ENCODE measurements at places on chromosomes 7 and 10.

DNA sequence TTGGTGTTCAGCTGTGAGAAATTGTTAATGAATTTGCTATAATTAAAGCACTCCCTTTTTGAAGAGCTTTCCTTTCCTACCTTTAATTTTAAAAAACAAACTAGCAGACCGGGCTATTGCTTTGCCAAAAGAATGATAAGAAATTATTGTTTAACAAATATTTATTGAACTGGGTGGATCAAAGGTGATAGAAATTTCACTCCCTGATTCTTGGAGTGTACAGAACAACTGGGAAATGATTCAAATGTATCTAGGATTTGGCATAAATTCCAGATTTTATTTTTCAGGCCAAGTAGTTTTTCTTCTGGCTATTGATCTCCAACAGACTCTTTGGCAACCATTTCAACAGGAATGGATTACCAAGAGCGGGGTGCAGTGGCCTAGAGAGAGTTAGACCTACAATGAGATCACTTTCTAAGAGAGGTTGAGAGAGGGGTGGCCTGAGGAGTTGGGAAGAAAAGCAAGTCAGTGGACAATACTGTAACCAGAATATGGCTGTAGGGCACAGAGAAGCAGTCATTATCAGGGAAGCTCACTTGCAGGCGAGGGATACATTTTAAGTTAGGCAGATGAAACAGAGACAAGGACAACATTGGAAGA lies 71.9 kb downstream of the PLXDC2 start:
- no peak for DNase-seq

GRCh38 chr10:23786594-23786993 lies 347.7 kb downstream of the OTUD1 start:
- DNase-seq, result no peak

DNA sequence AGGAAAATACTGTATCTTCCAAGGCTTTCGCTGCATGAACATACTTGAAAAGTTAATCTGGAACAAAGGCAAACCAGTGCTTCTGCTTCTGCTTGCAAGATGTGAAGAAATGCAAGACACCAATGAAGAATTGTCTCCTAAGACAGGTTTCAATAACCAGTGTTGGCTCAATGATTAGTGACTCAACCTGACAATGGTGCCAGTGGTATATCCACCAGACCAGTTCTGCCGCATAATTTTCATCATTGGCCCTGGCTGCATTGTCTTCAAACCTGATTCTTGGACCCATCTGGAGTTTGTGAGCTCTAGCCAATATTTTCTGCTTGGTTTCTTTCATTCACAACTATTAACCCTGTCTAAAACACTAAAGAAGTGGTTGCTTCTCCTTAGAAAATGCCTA lies 13.6 kb upstream of the STAMBPL1 start:
- DNase-seq, result no peak

- DNase-seq, result no peak
Measured at GRCh38 chr10:14253079-14253478, 77.6 kb downstream of the FRMD4A start.

- DNase-seq, result no peak
Measured at GRCh38 chr10:87961314-87961713, 97.9 kb downstream of the PTEN start.

DNA sequence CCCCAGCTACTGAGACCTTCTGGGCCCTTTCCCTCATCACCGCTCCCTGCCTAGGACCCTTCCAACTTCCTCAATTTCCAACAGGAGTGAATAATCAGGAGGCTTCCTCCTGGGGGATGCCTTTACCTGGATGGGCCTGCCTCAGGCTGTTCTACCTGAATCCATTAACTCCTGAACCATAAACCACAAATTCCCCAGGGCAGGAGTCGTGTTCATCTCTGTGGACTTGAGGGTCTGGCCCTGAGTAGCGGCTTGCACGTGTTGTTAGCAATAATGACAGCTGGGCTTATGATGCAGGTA lies 105.1 kb upstream of the GPR26 start:
- no peak for DNase-seq

DNA sequence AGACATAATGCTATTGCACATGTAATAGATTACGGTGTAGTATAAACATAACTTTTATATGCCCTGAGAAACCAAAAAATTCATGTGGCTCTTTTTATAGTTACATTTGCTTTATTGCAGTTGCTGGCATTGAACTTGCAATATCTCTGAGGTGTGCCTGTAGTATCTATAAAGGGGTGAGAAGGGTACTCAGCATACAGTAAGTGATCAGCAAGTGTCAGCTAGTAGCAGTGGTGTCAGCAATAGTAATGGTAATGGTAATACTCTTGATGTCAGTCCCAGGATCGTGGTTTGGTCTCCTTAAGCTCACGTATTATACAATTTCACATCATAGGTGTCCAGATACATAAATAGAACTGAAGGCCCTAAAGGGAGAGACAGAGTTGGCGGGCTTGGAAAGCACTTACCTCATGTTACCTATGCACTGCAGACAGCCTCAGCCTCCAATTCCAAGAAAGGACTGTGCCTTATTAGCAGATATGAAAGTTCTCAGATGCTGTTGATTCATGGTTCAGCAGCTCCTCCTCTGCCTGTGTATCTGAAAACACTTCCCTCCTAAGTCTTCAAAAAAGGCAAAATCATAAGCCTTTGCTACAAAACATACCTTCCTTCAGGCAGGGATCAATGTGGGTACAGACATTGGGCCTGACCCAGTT lies 6.6 kb upstream of the GIMAP7 start:
- DNase-seq, result no peak

- DNase-seq, result peak; percentile 98
Measured at GRCh38 chr10:91797874-91798648, at the start of gene TNKS2. Gene TNKS2, plus strand, starts transcription at chr10:91798426. Its CDS starts 265 bp downstream, at chr10:91798691.

DNA sequence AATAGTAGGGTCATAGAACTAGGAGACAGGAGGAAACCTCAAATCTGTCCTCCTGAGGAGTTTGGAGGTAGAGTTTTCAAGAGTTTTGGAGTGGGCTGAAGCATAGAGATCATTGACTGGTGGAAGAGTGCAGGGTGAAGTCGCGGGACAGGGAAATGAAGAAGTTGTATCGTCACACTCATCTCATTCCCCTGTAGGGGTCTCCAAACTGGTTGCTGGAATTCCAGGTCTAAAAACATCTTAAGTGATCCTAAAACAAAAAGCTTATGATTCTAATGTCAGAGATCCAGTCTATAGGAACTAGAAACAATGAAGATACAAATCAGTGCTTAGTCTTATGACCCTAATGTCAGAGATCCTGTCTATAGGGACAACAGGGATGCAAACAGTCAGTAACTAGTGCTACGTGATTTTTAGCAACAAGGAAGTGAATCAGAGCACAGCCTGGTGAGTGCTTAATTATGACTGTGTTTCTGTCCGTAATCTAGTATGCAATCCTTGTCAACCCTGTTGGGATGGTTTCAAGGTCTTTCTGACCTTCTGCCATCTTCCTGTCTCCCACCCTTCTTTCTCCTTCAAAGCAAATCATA lies 139.4 kb downstream of the SKIDA1 start:
- no peak for DNase-seq

GRCh38 chr7:71077743-71078476 lies 54.0 kb upstream of the GALNT17 start:
- no peak for DNase-seq

DNA sequence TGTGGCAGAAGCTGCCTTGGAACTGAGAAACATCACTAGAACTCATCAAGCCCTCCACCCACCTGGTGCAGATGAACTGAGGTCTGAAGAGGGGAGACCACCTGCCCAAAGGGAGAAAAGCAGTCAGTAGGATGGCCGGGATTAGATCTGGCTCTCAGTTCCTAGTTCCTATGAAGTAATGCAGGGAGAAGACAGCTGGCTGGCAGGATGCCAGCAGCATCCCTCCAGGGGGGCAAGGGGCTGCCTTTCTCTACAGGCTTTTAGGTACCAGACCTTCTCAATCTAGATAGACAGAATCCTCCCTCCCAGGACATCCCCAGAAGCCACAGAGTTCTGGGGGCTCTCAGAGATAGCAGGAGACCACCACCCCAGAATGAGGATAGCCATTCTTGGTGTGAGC lies 7.8 kb downstream of the CRHR2 start:
- DNase-seq, result no peak

- no peak for DNase-seq
Measured at GRCh38 chr7:30533886-30534285, 29.3 kb upstream of the GGCT start.

DNA sequence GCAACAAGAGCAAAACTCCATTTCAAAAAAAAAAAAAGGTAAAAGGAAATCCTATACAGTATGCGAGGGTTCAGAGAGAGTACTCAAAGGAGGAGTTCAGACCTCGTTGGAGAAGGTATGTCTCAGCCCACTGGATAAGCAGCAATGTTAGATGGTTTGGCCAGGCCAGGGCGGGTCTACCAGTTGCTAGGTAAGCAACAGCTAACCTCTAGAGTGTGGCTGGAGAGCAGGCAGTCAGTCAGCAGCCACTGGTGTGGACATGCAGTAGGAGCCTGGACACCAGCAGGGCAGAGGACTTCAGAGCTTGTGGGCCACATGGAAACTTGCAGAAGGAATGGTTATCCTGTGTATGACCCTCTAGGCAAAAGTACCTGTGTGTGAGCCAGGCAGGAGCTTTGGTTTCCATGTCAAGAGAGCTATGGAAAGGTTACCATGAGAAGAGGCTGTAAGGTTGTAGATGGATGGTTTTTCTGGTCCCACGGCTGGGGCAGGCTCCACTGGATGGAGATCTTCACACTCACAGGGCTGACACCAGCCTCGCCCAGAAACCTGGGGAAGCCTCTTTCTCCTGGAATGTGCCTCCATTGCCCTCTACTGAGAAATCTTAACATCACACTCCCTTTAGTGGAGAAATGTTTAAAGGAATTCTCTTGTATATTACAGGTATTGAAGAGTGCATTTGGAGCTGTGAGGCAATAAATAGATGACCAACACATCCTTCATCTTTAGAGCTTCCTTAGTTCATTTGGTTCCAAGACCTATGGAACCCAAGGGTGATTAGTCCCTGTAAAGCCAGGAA lies 63.6 kb downstream of the CCDC186 start:
- no peak for DNase-seq

GRCh38 chr7:15284396-15284795 lies 277.4 kb downstream of the AGMO start:
- no peak for DNase-seq

GRCh38 chr10:116917481-116917880 lies 68.2 kb downstream of the ENO4 start:
- no peak for DNase-seq

DNA sequence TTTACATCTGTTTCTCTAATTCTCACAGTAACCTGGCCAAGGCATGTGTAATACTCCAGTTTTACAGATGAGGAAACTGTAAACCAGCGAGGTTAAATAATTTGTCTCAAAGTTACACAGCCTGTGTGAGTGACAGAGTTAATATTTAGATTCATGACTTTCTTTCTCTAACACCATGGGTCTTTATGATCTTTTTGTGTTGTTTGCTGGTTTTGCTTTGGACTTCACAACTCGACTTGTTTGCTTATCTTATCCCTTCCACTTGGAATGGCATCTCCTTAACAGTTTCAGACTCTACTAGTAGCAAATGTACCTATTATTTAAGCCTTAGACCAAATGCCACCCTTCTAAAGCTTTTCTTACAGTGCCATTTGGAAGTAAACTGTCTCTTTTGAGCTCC lies 34.4 kb downstream of the MXI1 start:
- DNase-seq, result no peak

DNA sequence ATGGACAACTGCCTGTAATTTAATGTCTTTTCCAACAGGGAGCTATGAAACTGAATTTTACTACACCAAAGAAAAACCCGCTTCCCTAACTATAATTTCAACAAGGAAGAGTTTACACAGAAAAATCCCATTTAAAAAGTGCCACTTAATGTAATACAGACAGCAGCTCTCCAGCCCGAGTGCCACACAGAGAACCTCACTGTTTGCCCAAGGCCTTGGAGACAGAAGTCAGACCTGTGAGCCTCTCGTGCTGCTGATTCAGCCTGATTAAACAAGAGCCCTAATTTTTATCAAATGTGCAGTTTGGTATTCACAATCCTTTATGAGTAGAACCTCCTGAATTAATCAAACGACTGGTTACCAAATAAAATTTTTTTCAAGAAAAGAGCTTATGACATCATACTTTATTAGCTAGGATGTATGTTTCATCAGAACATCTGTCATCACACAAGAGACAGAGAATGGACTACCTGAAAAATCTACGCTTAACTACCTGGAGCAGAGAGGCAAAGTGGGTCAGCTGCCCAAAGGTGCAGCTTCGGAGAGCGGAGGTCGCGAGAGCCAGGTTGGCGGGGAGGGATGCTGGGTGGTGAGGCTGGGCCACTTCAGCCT lies 543.6 kb downstream of the SDK1 start:
- DNase-seq, result no peak

DNA sequence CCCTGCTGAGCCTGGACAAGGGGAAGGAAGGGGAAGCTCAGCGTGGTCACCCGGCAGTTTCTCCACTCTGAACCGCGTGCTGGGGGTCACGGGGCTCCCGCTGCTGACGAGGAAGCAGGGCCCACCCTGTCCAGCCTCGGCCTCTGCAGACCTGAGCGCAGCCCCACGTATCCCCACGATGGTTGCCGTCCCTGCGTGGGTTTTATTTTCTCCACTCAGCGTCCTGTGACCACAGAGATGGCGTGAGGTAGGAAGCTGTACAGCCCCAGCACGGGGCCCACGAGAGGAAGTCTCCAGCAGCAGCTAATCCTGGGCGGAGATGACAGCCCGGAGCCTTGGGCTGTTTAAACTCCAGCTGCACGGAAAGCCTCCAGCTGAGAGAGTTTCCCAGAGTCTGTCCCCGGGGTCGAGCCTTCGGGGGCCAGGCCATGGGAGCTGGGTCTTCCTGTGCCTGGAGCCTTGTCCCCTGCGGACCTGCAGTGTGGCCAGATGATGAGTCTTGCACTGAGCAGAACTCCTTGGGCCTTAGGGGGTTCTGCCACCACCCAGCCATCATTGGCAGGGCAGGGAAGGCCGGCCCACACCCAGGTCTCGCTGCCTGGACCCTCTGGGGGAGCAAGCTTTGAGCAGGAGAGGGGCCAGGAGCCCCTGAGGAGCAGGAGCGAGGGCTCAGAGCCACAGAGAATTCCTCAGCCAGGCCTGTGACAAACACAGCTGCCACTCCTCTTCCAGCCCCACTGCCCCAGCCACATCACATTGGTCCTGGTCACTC lies 72.8 kb upstream of the FAM20C start:
- peak; percentile 90 for DNase-seq

DNA sequence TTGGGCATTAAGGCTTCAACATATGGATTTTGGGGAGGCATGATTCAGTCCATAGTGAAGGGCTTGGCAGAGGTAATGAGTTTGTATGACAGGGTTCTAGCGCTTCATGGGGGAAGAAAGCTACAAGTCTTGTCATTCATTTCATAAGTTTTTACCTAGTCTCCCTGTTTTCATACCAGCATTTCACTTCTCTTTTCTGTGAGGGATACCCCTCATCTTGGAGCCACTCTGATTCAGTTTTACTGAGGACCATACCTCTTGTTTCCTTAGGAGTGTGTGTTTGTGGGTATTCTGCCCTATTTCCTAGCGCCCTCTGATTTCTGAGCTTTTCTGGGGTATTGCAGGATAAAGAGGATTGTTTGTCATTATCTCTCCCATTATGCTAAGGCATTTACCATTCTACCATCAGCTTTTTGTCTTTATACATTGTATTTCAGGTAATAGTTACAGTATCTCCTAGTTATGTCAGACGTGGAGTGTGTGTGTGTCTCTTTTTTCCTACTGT lies 6.8 kb downstream of the RSBN1L start:
- no peak for DNase-seq

GRCh38 chr7:148050492-148051158 lies 539.9 kb upstream of the C7orf33 start:
- DNase-seq, result no peak
